ENCODE measurements at places on chromosomes 12 and 14.

GRCh38 chr14:97491697-97492096 is 694.5 kb downstream of the VRK1 start:
- DNase-seq: no peak

- no peak for DNase-seq
Measured at GRCh38 chr12:107320033-107320928, 226.9 kb upstream of the CRY1 start.

DNA sequence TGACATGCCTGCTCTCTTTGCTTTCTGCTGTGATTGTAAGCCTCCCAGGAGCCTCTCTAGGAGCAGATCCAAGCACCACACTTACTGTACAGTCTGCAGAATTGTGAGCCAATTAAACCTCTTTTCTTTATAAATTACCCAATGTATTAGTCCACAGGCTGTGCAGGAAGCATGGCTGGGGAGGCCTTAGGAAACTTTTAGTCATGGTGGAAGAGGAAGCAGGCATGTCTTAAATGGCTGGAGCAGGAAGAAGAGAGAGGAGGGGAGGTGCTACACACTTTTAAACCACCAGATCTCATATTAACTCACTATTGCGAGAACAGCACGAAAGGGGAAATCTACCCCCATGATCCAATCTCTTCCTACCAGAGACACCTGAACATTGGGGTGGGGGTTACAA is 108.9 kb downstream of the DERA start:
- DNase-seq: no peak

GRCh38 chr14:60643141-60643462 is 6.2 kb downstream of the SIX1 start:
- DNase-seq: no peak

All from putamen (tissue), 1 donor.